ENCODE measurements at places on chromosomes 6 and 20.

DNA sequence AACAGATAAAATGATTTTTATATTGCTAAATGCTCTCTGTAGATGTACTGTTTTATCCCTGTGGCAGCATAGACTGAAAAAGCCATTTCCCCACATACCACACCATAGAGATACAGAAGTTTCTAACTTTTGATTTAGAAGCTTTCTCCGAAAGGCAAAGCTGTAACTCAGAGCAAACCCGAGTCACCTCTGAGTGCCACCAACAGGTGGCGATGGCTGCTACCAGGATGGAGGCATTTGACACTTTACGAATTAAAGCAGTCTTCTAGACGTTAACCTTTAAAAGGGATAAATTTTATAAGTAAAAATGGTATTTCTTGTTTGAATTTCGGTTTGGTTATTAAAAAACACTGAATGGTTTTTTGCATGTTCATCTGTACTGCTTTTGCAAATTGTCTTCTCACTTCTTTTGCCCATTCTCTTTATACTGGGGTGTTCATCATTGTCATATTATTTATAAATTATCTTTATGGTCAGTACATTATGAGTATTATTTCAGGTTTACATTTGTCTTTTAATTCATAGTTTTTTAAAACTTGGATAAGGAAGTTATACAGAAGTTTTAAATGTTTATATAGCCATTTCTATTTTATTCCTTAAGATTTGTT, 201.0 kb upstream of the CEP162 start:
- peak; percentile 17 for DNase-seq

DNA sequence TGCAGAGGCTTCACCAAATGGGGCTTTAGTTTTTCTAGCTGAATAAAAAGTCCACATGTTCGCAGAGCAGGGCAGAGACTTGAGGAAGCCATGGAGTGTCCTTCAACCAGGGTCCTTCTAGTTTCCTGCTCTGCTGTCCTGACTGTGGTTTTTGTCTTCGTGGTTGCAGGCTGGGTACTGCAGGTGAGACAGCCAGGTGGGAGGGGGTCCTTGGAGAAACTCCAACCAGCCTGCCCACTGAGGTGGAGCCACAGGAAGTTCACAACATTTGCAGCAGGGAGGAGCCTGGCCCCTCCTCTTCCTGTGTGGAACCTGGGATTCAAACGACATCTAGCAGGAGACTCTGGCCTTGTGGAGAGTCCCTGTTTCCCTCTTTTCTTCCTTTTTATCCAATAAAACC, 68.8 kb upstream of the MYLIP start:
- no peak for DNase-seq

GRCh38 chr20:7754102-7754501, 186.2 kb downstream of the HAO1 start:
- no peak for DNase-seq

- DNase-seq: no peak
These were observed 22.6 kb upstream of the XRN2 start for GRCh38 chr20:21280522-21281016.

GRCh38 chr6:75431379-75431778, 62.2 kb downstream of the FILIP1 start:
- peak; percentile 85 for DNase-seq

DNA sequence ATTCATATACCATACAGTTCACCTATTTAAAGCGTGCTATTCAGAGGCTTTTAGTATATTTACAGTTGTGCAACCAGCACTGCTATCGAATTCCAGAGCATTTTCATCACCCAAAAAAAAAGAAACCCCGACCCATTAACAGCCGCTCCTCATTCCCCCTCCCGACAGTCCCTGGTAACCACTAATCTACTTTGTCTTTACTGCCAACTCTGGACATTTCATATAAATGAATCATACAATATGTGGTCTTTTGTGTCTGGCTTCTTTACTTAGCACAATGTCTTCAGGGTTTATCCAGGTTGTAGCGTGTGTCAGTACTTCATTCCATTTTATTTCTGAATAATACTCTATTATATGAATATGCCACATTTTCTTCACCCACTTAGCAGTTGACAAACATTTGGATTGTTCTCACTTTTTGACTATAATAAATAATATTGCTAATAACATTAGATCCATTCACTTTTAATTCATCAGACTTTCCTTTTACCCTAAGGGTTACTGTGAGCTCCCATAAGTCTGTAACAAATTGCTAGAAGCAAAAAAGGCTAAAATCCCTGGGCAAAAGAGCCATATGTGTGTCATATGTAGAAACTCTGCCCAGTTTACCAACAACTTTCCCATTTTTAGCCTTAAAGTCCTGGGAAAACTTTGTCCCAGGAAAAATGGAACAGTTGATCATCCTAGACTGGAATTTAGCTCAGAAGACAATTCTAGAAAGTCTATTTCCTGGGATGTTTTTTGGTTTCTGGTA, 23.2 kb upstream of the ROS1 start:
- DNase-seq: no peak

DNA sequence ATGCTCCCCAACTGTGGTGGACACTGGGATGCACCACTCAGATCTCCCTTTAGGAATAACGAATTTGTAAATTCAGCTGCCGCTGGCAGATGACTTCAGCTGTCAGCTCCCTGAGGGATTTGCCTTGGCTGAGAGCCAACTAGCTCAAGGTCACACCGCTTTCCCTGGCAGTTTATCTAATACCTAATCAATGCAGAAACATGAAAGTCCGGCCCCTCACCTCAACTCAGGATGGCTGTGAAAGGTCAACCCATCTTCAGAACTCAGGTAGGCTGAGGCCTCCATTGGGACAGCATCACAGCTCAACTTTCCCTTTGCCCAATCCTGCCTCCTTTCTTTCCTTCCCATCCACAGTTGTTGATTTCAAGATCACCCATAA, 22.8 kb upstream of the SCGN start:
- no peak for DNase-seq

DNA sequence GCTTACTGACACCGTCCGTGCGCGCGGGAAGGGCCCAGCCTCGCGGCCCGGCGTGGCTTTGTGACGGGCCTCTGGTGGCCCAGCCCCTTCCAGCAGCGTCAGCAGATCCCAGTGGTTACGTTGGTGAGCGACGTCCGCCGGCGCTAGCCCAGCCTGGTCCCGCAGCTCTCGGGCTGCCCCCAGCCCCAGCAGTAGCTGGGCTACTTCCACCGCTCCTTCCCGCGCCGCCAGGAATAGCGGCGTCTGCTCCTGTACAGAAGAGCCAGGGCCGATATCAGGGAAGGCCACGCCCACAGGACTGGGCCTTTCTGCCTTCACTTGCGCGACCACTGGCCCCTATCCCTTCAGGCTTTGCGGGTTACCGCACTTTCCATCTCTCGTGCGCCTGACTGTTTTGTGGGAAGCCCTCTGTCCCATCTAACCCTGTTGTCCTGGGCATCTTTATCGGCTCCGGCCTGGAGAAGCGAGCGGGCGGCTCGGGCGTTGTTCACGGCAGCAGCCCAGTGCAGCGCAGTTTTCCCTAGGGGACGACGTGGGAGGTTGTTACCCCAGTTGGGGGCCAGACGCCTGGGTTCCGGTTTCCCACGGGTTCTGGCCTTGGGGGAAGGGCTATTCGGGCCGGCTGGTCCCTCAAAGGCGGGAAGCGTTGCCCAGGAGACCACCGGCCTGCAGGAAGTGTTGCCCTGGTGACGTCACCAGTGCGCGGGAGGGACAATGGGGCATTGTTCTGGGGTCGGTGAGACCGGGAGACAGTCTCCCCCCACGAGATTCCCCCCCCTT, 3.6 kb upstream of the GPSM3 start:
- DNase-seq: peak; percentile 61
